ENCODE measurements at places on chromosomes 2 and 18. TPM values are rescaled to one million over a fixed set of nuclear protein-coding genes. Genes with fewer than 3 reads are reported as not detected.
A peak's percentile ranks its signal among the peaks of the same experiment; 100 is the strongest.

- peak overlapping the region; percentile 45 for H3K4me3 ChIP-seq
- peaks cover 3% of the 10 kb centered on the region for H3K4me1 ChIP-seq
- peaks cover 6% of the 10 kb centered on the region for H3K27me3 ChIP-seq
- H3K27ac ChIP-seq: peak overlapping the region; percentile 37
Measured at GRCh38 chr2:27735263-27735904, 36.1 kb upstream of the MRPL33 start.

Gene VPS54
- polyA plus RNA-seq: 24.1 TPM

- H3K27me3 ChIP-seq: no peaks in the 10 kb centered on the region
- H3K4me3 ChIP-seq: no peak overlapping the region
- DNase-seq: no peak
- no peaks in the 10 kb centered on the region for H3K36me3 ChIP-seq
Measured at GRCh38 chr2:56025469-56026193, 102.0 kb upstream of the EFEMP1 start.

DNA sequence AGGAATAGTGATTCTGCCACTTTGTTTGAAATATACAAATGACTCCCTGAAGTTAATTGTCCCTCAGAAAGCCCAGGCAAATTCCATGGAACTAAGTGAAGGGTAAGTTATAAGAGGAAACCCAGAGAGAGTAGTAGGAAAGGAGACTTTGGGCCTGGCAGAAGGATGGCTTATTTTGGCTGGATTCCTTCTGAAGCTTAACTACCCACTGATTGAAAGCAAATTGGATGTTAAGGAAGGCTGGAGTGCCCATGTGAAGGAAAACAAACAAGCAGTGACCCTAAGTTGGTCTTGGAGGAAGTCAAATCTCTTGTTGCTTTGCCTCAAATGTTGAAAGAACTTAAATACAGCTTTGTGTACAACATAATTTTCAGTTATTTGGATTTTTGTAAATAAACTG lies 1106.4 kb upstream of the ZEB2 start:
- H3K27me3 ChIP-seq: no peaks in the 10 kb centered on the region
- no peaks in the 10 kb centered on the region for H3K36me3 ChIP-seq
- DNase-seq: no peak
- no peak overlapping the region for H3K4me3 ChIP-seq

Gene LRRFIP1
- polyA plus RNA-seq: 62.6 TPM

DNA sequence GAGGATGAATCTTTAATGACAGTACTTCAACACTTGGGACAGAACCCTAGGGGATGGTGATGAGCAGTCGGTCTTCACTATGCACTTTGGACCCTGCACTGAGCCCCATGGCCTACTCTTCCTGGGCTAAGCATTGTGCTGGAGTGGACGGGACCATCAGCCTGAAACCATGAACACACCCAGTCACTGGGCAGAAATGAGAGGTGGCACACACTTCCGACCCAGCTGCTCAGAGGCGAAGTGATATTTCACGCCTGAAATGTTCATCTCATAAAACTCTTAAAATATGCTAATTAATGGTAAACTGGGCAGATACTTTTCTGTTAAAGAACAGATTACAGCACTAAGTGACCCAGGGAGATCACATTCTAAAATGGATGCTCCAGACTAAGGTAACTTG lies 150.3 kb upstream of the NDUFV2 start:
- no peak overlapping the region for H3K27ac ChIP-seq
- no peaks in the 10 kb centered on the region for H3K27me3 ChIP-seq
- peaks cover 4% of the 10 kb centered on the region for H3K4me1 ChIP-seq

- DNase-seq: no peak
- no peaks in the 10 kb centered on the region for H3K4me1 ChIP-seq
- no peak overlapping the region for H3K27ac ChIP-seq
Measured at GRCh38 chr2:200275295-200276013, 31.0 kb upstream of the SPATS2L start.
